ENCODE measurements at places on chromosomes 1 and 21.
A peak's percentile ranks its signal among the peaks of the same experiment; 100 is the strongest.

DNA sequence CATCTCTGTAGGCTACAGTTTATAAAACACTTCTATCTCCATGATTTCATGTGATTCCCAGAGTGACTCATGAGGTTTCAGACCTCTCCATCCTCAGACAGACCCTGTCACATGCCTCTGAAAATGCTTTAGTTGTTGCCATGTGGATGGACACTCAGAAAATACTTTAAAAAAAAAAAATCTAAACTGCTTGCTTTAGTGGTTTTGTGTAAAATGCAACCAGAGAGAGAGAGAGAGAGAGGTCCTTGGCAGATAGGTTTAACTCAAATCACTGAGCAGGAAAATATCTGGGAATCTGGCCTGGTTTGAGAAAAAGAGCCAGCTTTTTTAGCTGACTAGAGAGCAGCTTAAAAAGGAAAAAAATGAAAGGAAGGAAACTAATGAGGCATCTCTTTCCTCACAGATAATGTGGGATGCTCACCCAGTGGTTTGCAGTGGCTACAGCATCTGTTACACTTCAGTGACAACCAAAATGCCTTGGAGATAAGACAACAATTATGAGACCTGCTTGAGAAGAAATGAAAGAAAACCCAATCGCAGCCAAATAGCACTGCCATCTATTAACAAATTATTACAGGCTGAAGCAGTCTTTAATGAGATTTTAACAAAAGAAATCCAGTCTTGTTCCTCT is 54.6 kb upstream of the SYT14 start:
- DNase-seq, result no peak

GRCh38 chr1:37031871-37032270 is 2.4 kb downstream of the GRIK3 start:
- DNase-seq, result no peak

GRCh38 chr1:17123196-17124045 is 4.2 kb upstream of the PADI2 start:
- DNase-seq, result no peak

DNA sequence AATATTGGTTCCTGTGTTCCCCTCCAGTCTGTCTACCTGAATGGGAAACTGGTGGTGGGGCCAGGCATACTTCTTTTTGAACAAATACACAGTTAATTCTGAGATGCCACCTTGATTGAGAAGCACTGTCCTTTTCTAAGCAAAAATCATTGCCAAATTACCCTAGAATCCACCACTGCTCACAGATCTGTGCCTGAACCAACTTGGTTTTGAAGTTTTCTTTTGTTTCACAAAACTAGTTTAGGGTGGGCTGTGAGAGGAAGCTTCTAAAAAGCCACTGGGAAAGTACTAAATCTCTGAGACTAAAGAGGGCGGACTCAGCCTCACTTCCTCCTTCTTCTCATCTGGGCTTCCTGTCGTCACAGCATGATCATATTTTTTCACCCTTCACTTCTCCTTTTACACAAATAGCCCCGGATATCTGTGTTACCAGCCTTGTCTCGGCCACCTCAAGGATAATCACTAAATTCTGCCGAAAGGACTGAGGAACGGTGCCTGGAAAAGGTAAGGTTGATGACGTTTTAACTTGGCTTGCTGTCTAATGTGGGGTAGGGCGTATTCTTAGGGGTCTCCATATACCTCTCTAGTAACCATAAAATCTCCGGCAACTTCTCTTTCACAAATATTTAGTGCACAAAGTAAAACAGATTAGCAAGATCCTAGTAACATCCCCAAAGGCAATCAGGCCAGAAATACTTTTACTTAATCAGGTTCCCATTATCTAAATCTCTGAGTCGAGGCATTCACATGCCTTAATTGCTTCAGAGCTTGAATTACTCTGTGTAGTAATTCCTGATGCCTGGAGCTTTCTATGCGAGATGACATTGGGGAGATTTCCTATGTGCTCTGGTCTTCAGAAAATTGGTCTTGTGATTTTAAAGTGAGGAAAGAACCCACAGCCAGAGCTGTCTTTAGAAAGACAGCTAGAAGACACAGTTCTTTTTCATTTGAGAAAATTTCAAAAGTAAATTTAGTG is at the start of gene CD53:
Gene CD53 (plus strand): TSS at position 404 of the 976 bp plus-strand sequence. CDS start 18,261 bp downstream, outside the sequence.
- no peak for DNase-seq

DNA sequence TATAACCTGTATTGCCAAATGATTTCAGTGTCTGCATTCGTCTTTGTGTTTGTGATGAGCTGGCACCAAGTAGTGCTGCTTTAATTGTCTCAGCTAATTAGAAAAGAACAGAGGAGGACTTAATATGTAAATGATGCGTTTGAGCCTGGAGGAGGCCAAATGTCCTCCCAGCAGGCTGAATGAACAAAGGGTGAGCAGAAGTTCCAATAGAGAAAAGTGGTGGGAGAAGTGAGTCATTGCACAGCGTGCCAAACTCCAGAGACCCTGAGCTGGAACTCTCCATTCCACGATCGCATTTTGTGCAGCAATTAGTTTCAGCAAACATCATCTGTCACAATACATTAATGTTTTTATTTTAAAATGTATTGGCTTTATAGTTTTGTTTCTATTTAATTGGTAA is 17.9 kb downstream of the ETV3L start:
- DNase-seq, result no peak

DNA sequence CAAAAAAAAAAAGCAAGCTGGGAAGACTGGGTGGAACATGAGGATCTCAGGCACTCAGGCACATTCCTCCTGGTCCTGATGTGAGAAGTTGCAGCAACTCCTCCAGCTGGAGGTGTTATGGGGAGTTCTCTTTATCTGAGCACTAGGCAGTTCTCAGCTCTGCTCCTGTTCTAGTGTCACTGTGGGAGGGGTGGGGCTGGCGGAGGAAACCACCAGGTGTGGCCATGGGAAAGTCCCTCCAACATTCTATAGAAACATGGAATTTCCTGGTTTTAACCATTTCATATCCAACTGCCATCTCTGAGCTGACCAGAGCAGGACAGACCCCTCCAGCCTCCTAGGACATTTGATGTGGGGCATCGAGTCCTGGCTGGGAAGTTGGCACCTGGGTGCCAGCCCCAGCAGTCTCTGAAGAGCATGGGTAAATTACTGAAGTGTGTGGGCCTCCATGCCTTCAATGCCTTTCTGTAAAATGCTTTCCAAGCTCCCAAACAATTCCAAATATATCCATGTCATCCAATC is 804 bp upstream of the IKBKE start:
- DNase-seq, result no peak

DNA sequence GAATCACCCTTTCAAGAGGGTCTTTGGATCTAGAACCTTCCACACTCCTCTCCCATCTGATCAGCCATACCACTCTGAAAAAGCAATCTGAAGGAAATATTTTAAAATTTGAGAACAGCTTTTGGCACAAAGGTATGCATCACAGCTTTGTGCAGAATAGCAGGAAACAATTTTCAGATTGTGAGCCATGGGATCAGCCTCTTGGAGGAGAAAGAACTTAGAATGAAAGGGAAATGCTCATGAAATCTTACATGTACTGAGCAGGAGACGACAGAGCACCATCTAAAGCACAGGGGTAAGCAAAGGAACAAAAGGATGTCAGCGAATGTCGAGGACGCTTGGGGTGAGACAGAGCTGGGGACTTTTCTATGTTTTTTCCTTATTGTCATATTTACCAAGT is 54.4 kb downstream of the EDN2 start:
- DNase-seq, result no peak

DNA sequence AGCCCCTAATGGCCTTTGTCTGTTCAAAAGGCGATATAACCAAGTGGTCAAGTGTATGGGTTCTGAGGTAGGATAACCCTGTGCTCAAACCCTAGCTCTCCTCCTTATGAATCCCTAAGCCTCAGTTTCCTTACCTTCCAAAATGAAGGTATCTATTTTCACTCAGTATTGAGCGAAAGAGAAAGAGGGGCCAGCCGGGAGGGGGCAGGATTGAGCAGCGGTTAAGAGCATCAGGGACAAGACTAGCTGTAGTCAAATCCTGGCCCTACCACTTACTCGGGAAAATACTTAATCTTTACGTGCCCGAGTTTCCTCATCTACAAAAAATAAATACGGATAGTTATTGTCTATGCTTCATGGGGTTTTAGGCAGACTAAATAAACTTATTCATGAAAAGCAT is 25.7 kb downstream of the LY9 start:
- no peak for DNase-seq

- DNase-seq, result peak; percentile 66
Observed at GRCh38 chr1:23122023-23122748, 46.5 kb downstream of the LUZP1 start.

GRCh38 chr1:74470251-74470650 is 42.2 kb downstream of the LRRC53 start:
- DNase-seq, result no peak

- DNase-seq, result peak; percentile 59
Observed at GRCh38 chr1:212450331-212450881, 17.7 kb downstream of the NENF start.

- DNase-seq, result no peak
Observed at GRCh38 chr1:211738691-211739301, 63.4 kb upstream of the NEK2 start.

DNA sequence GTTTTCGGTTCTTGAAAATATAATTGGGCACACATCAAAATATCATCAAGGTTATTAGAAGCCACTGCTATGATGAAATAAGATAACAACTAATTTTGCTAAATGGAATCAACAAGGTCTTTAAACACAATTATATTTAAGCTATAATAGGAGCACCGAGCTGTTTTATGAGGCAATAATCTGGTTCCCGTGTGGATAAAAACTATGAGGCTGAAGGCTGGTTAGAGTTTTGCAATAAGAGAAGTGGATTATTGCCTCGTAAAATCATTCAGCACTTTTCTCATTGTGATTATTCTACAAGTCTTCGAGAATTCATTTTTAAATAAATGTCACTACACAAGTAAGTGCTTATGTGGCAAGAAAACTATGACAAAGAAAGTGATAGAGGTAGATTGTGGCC is 975.7 kb upstream of the ADGRL2 start:
- no peak for DNase-seq

DNA sequence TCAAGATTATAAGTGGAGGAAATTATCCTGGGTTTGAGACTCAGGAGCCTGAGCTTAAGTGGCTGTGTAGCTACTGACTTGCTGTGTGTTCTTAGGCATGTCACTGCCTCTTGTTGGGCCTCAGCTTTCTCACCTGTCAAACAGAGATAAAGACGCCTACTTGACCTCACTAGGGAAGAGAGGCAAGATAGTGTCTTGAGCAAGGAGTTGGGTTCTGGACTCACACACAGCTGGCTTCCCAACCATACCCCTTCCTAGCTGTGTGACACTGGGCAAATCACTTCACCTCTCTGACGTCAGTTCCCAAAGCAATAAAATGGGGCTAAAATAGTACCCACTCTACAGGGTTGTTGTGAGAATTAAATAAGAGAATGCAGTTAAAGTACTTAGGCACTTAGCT is 11.6 kb upstream of the EPB41 start:
- DNase-seq, result no peak

- no peak for DNase-seq
Observed at GRCh38 chr1:245197121-245197520, 42.3 kb downstream of the KIF26B start.

- DNase-seq, result no peak
Observed at GRCh38 chr1:232909752-232910151, 40.7 kb upstream of the NTPCR start.

- no peak for DNase-seq
Observed at GRCh38 chr21:21788591-21788990, 790.4 kb downstream of the NCAM2 start.

- DNase-seq, result no peak
Observed at GRCh38 chr1:244102468-244102867, 51.4 kb downstream of the ZBTB18 start.

DNA sequence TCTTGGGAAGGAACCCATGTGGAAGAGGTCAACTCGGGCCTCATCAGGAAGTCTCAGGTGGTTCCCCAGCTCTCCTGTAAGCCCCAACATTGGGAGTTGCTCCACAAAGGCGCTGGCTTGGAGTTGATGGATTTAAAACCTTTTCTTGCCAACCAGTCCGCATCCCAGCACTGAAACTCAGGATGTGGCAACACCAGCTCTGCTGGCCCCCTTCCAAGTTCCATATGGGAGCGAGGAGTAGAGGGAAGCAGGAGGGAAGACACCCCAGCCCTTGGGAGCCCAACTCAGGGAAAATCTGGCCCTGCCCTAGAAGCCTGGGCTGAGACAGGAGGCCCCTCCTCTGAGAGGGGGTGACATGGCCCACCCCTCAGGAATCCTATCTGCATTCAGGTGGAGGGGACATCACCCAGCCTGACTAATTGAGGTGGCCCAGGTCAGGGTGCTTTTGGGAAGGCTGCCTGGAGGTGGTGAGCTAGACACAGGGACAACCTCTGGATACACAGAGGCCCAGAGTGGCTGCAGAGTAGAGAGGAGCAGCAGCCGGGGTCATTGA is 33.1 kb upstream of the DMBX1 start:
- no peak for DNase-seq

- DNase-seq, result no peak
Observed at GRCh38 chr1:80933346-80933745, 867.4 kb upstream of the ADGRL2 start.

DNA sequence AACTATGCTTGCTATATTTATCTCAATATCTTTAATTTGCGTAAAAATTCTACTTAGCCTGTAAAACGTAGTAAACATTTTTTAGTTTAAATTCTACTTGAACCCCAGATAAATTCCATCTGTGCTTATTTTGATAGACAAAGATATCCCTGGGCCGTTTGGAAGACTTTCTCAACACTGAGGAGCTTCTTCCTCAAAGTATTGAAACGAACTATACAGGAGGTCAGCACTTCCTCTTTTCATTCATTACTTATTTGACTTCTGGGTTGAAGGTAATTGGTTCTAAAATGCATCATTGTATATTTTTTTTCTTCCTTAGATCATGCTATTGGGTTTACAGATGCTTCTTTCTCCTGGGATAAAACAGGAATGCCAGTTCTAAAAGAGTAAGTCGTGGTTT is 74.7 kb downstream of the HSPA13 start:
- DNase-seq, result no peak

- no peak for DNase-seq
Observed at GRCh38 chr1:164369698-164370365, 189.2 kb upstream of the PBX1 start.

DNA sequence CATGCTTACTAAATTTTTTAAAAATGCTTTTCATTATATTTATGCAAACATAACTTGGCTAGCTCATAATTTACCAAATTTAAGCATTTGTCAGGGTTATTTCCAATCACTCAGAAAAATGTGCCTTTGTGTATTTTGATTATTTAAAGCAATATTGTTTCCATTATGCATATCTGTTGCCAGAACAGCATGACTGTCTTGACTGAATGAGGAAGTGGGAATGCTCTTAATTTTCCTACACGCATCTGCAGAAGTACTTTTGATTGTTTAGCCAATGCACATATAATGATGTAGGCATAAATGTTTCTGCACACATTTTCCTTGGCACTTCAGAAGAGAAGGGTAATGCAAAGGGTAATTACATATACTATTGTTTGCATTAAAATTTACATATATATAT is 92.5 kb upstream of the ADGRL2 start:
- DNase-seq, result no peak

DNA sequence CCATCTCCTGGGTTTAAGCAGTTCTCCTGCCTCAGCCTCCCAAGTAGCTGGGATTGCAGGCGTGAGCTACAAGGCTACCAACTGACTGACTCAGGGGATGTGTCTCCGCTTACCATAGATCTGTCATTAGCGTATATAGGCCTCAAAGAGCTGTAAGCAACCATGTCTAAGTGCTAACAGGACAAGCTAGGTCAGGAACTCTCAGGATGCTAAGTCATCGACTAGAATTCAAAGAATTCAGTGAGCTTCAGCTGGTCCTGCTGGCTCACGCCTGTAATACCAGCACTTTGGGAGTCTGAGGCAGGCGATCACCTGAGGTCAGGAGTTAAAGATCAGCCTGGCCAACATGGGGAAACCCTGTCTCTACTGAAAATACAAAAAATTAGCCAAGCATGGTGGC is 29.5 kb downstream of the CAPN2 start:
- no peak for DNase-seq

GRCh38 chr1:247740721-247741120 is 2.3 kb downstream of the OR14K1 start:
- DNase-seq, result no peak
